ENCODE measurements at places on chromosomes 11 and 22. TPM values are rescaled to one million over a fixed set of nuclear protein-coding genes. Genes with fewer than 3 reads are reported as not detected.

TRIM51 gene
- not detected for total RNA-seq

CCDC15 gene
- total RNA-seq, result 0.42 TPM

EXPH5 gene
- total RNA-seq, result 0.25 TPM

SCN3B gene
- 31.1 TPM for total RNA-seq

DGCR2 gene
- total RNA-seq, result 27.6 TPM

TRPC6 gene
- total RNA-seq, result 0.21 TPM

POU2AF2 gene
- total RNA-seq, result 0.44 TPM

MPPED2 gene
- 4.0 TPM for total RNA-seq

DDTL gene
- total RNA-seq, result 0.96 TPM

OR52N5 gene
- not detected for total RNA-seq

C1QTNF4 gene
- 0.39 TPM for total RNA-seq

TNNT3 gene
- 3,276 TPM for total RNA-seq

POLA2 gene
- total RNA-seq, result 3.3 TPM

OTOG gene
- total RNA-seq, result not detected

GRCh38 chr11:34909955-34910354, 6.2 kb downstream of the APIP start:
- DNase-seq, result no peak

DNA sequence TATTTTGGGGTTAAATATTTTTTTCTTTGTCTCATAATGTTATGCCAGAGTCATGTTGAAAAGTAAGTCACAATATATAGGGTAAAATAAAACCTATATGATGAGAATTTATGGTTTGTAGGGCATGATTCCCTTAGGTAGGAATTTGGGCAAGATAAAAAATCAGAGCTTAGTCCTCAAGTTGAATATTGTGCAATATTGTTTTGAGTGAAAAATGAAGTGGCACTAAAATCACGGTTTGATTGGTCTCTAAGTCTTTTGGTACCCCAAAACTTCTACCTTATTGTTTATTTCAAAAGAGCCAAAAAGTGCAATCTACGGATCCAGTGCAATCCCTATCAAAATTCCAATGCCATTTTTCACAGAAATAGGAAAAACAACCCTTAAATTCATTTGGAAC, 1.6 kb upstream of the MRPL16 start:
- no peak for DNase-seq

- DNase-seq, result no peak
Measured at GRCh38 chr11:28767574-28767973, 659.4 kb downstream of the METTL15 start.

GRCh38 chr22:29621761-29622526, 18.5 kb downstream of the NF2 start:
- DNase-seq, result no peak

DNA sequence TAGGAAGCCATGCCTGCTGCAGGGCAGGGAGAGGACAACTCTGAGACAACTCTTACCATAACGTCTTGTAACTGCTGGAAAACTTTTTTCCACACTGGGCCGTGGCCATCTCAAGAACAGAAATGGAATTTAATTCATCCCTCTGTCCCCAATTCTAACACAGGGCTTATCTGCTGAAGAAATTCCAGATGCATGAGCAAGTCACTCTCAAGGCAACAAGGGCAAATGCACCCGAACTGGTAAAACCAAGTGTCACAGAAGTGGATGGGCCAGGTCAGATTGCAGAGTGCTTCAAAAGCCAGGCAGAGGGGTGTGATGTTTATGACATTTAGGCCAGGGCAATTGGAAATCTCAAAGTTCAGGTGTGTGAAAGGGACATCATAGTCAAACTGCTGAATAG, 7.4 kb downstream of the SMPD1 start:
- no peak for DNase-seq

DNA sequence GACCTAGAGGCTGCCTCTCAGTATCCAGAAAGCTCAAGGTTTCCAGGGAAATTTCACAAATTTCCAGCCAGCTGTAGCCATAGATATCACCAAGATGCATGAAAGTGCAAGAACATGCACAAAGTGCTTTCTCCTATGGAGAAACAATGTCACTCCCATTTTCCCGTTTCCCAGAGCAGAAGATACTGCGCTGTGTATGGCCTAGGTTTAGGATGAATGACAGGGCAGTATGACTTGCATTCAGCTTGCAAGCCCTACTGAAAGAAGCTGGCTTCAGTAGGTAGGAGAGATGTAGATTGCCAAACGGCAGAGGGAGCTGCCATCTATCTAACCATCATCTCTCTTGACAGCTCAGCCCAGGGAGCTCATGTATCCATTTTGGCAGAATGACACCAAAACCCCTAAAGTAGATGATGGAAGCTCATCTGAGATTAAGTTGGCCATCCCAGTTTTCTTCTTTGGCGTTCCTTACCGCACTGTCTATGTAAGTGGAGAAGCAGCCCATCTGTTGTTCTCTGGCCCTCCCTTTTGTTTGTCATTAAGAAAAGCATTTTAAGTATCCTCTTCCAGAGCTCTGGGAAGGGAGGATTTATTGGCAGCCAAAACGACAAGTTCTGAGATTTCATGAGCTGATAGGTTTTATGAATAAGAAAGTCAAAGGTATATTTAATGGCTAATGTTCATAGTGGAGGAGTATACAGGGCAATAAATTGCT, 4.6 kb downstream of the TECTA start:
- no peak for DNase-seq

- peak; percentile 11 for DNase-seq
Measured at GRCh38 chr22:49772692-49773091, 55.0 kb downstream of the BRD1 start.

- DNase-seq, result no peak
Measured at GRCh38 chr11:92104349-92104748, 120.3 kb upstream of the FAT3 start.

DNA sequence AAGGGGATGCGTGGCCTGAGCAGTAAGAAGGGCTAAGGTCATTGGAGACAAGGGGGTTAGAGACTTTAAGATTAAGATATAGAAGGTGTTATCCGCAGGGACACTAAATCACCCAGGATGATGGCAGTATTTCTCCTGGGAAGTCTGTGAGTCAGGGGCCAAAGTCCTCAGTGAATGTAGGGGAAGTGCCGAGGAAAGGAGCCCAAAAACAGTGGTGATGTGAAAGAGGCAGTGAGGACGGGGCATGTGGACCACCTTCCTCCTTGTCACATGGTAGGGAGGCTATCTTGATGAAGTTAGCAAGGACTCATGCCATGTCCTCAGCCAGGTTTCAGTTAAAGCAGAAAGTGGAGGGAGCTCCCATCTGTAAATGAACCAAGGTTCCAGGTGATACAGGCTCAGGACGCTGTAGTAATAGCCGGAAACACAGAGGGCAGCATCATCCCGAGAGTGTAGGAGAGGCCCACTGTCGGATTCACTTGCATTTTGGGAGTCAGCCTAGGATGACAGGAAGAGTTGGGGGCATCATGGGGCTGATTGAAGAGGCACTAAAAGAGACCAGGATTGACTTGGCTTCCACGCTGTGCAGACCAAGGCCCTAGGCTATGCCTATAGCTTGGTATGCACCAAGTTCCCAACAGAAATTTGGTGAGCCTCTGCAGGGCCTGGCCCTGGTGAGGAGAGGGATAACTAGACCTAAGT, 33.5 kb downstream of the WEE1 start:
- DNase-seq, result no peak

DNA sequence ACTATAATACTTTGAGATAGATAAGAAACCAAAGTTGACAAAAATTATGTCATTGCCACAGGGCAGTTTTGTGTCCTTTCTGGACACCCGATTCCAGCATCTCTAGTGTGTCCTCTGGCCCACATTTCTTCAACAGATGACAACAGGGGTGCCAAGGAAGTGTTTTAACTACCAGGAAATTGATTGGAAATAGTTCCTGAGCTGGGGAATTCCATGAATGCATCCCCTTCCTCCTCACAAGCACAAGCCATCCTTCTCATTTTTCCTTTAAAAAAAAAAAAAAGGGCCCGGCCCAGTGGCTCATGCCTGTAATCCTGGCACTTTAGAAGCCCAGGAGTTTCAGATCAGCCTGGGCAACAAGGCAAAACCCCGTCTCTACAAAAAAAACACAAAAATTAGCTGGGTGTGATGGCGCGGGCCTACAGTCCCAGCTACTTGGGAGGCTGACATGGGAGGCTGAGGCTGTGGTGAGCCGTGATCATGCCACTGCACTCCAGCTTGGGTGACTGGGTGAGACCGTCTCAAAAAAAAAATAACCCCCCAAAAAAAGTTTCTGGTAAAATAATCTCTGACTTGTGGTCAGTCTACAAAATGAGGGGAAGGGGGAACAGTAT, 797 bp upstream of the B3GAT3 start:
- DNase-seq, result no peak

DNA sequence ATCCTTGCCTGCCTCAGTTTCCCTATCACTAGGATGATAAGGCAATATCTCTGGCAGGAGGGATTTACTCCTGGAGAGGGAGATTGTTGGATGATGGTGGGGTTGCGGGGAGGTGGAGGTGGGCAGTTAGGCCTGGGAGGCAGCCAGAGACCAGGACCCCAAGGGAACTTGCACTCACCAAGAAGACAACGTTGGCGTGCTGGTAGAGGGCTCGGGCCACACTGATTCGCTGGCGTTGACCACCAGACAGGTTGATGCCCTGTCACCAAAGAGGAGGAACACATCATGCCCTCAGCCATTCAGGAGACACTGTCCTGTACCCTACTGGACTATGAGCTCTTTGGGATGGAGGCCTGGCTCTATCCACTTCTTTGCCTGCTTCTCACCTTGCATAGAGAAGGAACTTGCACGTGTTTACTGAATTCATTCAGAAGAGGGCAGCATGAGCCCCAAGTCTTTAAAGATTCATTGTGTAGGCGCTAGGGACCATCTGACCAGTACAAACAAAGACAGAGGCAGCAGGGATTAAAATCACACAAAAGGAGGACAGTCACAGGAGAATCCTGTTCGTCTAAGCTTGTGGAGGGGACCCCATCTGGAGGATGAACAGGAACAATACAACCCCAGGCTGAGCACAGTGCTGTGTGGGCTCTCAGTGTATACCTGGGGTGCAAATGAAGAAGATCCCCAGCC, 24.2 kb upstream of the KCNJ11 start:
- no peak for DNase-seq

DNA sequence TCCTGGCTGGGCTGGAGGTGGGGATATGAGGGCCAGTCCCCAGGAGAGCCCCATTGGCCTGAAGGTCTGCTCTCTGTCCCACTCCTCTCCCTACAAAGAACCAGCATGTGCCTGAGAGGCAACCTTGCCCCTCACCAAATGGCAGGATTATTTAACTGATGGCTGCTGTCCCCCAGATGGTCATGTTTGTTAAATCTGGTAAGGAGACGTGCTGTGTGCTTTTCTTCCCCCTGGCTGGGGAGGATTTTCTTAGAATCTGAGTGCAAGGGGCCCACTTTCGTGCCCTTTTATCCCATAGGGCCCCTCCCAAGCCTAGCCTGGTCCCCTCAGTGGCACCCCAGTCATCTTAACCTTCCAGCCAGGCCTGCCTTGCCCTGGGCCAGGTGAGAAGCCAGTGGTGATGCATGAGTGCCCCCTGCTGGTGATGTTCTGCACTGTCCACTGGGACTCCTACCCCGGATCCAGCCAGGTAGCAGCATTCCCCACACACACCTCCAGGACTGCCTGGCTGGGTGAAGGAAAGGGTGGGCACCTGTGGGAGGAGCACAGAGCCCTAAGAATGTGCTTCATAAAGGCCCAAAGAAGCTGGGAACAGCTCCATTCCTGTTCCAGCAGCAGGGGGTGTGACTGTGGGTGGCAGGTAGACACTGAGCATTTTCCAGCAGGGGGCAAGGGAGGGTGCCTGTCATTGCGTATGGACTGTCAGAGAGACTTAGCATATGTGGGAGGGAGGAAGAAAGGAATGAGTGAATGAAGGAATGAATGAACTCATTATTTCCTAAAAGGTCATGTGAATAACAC, 28.9 kb downstream of the MFNG start:
- DNase-seq, result peak; percentile 52

DNA sequence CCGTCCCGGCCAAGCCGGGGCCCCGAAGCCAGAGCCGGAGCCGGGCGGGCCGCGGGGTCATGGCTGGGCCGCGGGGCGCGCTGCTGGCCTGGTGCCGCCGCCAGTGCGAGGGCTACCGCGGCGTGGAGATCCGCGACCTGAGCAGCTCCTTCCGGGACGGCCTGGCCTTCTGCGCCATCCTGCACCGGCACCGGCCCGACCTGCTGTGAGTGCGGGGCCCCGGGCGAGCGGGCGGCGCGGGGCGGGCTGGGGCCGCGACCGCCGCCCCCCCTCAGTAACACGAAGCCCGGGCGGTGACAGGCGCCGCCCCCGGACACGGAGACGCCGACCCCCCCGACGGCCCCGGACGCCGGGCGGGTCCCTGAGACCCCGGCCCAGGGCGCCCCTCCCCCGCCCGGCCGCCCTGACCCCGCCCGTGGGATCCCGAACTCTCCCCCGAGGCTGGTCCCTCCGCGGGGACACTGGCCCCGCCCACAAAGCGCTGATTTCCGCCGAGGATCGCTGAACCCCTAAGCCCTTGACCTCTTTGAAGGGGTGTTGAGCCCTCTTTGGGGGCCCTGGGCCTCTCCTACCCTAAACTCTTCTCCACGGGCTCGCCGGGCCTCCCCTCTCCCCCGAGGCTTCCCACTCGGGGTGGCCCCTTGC, 389 bp downstream of the MICALL1 start:
- DNase-seq, result peak; percentile 59

DNA sequence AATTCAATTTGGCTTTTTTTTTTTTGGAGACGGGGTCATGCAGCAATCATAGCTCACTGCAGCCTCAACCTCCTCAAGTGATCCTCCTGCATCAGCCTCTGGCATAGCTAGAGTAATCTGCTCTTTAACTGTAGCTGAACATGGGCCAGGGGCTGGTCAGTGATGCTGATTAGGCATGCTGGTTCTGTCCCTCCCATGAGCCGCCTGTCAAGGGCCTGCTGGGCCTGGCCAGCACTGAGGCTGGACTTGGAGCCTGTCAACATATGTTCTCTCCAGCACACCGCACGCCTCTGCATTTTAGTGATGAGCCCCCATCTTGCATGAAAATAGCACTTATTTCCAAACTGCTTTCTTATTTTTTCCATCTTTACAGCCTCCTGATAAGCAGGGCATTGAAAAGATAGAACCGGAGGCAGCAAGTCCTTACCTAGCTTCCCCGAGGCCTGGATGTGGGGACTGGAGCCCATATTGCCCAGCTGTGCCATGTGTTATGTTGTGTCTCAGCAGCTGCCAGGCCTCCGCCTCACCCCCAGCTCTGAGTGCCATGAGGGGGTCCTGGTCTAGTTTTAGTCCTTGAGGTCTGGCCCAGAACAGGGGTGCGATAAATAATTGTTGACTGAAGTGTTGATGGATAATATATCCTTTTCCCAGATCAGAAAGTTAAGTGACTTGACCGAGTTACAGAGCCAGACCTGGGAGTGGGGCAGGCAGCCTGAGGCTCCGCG, 80.0 kb downstream of the CTTN start:
- DNase-seq, result no peak

DNA sequence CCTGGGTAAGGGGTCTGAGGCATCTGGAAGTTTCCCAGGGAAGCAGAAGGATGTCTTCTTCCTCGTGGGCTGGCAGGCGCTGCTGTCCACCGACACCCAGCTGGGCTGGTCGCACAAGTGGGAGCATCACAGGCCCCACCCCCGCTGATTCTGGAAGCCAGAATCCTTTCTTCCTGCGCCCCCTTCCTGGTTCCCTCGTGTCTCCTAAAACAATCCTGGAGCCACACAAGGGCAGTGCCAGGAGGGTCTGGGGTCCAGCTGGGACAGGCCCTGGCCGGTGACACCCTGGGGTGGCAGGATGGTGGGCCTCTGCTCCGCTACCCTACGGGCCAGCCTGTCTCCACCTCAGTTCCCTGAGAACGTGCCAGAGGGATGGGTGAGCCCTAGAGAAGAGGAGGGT, 4.2 kb downstream of the LSP1 start:
- DNase-seq, result peak; percentile 46

Measured in psoas muscle (tissue), 8 donors.